ENCODE measurements at places on chromosomes 7 and 10.

- DNase-seq = no peak
These were observed 40.4 kb downstream of the PRR15 start for GRCh38 chr7:29604052-29604451.

GRCh38 chr10:125543796-125544195 lies 139.2 kb downstream of the TEX36 start:
- DNase-seq = no peak

- DNase-seq = no peak
These were observed 18.2 kb downstream of the HIF1AN start for GRCh38 chr10:100553929-100554328.

GRCh38 chr10:101230183-101230917 lies 1.1 kb upstream of the LBX1 start:
- no peak for DNase-seq

DNA sequence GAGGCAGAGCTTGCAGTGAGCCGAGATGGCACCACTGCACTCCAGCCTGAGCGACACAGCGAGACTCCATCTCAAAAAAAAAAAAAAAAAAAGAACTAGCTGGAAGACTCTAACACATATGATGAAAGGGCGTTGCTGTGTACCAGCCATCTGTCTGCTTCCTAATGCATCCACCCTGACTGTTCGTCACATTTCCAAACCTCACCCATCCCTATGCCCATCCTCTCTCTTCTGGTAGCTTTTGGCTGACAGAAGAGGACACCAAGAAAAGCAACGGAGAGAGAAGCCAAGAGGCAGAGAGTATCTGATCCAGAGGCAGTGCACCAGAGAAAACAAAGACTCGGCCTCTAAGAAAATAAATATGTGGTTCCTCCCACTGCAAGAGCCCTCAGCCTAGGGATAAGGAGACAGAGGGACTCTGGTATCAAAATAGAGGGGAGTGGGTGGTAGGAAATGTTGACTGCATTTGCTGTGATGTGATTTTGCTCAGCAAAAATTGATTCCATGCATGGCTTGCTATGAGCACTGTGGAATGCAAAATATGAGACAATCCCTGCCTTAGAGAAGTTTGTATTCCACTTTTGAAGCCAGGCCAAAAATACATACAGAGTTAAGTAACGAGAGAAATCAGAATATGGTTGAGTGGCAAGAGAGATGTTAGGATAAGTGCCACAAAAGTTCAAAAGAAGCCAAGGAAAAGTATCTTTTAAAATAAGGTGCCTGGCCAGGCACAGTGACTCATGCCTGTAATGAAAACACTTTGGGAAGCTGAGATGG lies 100.8 kb upstream of the STK17A start:
- peak; percentile 72 for DNase-seq

DNA sequence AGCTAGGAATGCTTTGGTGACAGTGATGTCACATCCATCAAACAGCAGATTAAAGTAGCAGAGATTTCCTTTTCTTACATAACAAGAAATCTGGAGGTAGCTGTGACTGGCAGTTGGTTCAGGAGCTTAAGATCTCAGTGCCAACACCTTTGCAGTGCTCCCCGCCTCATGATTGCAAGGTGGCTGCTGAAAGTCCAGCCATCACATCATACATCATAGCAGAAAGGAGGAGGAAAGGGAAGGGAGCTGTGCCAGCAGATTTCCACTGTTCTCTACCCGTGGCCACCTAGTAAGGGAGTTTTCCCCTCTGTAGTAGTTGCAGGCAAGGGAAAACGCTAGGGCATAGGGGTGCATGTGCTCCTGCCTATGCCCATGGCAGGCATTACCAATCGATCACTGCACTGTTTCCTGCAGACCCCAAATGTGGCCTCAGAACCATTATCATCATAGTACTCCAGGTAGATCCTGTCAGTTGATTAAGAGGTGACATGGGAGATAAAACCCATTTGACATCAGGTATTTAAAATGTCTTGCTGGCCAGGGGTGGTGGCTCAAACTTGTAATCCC lies 57.9 kb upstream of the GTF2IRD1 start:
- no peak for DNase-seq

- DNase-seq = no peak
These were observed 90.8 kb upstream of the HECTD2 start for GRCh38 chr10:91319336-91319735.

GRCh38 chr10:18984531-18984930 lies 64.1 kb upstream of the MALRD1 start:
- DNase-seq = peak; percentile 72

DNA sequence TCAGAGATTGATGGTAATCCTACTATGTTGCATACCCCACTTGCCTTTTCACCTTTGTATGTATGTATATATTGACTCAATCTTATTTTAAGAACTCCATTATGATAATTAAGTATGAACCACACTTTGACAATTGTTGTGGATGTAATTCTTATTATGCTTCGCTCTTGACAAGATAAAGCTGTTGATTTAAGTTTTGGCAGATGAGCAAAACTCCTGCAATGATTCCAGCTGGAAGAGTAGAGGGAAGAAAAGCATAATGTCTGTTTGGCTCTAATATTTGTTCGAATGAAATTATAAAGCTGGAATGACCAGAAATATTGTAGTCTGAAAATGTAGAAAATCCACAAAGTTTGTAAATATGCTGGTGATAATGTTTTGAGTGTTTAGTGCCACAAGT lies 83.8 kb upstream of the AKR1E2 start:
- no peak for DNase-seq

- DNase-seq = no peak
These were observed 489.2 kb downstream of the PTPRN2 start for GRCh38 chr7:158098125-158099030.

DNA sequence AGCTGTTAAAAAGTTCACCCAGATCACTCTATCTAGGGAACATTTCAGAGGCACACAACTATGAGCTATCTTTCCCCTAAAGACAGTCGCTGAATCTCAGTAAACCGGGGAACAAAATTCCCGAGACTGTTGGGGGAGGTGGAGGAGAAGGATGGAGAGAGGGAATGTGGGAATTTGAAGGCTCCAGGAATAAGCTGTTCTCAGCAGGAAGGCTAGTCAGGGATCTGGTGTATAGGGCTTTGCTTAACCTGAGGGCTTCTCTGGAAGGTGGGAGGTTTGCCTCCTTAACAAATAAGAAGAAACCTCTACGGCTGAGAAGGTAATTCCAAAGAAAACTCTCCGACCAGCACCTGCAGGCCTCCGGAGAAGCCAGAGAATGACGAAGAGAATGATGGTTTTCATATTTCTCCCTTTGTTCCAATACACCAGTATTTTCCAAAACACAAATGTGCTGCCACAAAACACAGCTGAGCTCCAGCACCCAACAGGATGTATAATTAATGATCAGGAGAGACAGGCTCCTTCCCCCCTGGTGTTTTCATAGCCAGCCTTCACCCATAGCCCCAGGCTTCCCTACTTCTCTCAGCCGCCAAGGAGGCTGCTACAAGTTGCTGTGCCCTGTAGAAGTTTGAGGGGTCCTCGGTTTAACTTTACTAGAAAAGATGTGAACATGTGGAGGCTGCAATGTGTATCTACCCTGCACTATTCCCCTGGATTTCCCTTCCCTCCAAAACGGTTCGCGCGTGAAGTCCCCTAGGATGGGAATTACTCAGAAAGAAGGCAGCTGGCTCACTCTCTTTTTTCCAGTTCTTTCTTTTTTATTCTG lies 2.0 kb downstream of the KCNMA1 start:
- no peak for DNase-seq

DNA sequence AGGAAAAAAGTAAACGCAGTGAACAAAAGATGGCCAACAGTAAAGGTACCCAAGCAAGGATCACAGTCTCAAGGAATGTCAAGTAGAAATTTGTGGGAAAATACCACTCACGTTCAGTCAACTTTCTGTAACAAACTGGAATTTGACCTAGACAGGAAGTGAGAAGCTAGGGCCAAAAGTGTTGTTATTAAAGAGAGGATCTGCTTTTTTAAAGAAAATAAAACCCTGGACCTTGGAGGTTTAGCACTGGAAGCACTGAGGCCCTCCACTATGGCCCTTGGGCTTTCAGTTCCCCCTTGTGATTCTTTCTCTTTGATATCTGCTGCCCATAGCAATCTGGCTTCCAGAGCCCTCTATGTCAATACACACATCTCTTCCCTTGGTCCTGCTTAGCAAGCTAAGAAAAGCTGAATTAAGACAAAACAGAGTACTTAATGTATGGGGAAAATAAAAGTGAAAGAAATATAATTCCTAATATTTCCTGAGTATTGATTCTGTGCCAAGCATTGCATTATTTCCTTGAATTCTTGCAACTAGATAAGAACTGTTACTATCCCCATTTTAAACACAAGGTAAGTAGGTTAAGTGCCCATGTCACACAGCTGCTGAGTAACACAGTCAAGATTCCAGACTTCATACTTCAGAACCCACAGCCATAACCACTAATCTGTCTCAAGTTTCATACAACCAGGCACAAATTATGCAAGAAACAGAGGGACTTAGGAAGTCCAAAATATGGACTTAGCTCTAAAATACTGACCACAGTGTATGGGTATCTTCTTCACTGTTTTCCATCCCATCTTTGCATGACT lies 2.6 kb upstream of the ZNF438 start:
- peak; percentile 98 for DNase-seq

- DNase-seq = no peak
These were observed 137.4 kb downstream of the CHRM2 start for GRCh38 chr7:137005873-137006272.

- peak; percentile 23 for DNase-seq
These were observed 642 bp upstream of the PRKG1 start for GRCh38 chr10:51073453-51074237.

DNA sequence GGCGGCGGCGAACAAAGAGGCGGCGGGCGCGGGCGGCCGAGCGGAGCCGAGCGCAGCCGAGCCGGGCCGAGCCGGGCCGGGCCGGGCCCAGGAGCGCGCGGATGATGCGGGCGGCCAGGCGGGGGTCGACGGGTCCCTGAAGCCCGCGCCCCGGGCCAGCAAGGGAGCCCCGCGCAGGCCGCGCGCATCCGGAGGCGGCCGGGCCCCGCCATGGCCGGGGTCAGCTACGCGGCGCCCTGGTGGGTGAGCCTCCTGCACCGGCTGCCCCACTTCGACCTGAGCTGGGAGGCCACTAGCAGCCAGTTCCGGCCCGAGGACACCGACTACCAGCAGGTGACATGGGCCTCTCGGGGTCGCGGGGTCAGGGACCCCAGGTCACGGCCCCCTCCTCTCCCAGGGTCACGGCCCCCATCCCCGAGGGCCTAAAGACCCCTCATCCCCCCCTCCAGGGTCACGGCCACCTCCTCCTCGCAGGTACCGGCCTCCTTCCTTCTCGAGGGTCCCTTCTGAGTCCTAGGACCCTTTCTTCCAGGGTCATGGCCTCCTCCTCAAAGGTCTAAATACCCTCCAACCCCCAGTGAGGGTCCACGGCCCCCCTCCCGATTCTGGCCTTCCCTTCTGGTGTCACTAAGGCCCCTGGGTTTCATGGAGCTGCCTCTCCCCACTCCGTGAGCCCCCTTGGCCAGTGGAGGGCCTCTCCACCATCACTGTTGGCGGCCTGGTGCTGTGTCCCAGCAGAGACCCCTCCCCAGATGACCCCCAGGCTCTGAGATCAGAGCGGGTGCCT lies at the start of gene TTYH3:
Gene TTYH3 (plus strand): TSS at position 41 of the 787 bp plus-strand sequence. CDS start 170 bp downstream, at position 211.
- DNase-seq = no peak

GRCh38 chr10:112275512-112276245 lies 7.5 kb upstream of the TECTB start:
- no peak for DNase-seq

All from choroid plexus epithelial cell (primary cell).